ENCODE measurements at places on chromosomes 2 and 18.

DNA sequence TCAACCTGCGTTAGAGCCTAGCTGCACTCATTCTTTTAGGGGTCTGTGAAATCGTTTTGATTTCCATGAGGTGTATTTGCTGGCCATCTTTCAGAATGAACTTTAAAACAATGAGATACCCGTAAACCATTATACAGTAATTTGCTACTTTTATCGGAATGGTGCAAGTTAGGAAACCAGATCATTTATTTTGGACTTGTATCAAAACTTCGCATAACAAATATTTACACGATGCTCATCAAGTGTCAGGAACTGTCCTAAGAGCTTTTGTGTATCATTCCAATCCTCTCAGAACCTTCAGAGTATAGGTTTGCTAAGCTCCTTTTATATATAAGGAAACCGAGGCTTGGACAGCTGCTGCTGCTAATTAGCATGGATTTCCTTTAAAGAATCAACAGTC, 22.4 kb upstream of the SLC1A4 start:
- DNase-seq, result no peak

GRCh38 chr18:6743999-6744398, 14.5 kb downstream of the ARHGAP28 start:
- no peak for DNase-seq

GRCh38 chr2:236166796-236167296, 1.3 kb downstream of the GBX2 start:
- no peak for DNase-seq

DNA sequence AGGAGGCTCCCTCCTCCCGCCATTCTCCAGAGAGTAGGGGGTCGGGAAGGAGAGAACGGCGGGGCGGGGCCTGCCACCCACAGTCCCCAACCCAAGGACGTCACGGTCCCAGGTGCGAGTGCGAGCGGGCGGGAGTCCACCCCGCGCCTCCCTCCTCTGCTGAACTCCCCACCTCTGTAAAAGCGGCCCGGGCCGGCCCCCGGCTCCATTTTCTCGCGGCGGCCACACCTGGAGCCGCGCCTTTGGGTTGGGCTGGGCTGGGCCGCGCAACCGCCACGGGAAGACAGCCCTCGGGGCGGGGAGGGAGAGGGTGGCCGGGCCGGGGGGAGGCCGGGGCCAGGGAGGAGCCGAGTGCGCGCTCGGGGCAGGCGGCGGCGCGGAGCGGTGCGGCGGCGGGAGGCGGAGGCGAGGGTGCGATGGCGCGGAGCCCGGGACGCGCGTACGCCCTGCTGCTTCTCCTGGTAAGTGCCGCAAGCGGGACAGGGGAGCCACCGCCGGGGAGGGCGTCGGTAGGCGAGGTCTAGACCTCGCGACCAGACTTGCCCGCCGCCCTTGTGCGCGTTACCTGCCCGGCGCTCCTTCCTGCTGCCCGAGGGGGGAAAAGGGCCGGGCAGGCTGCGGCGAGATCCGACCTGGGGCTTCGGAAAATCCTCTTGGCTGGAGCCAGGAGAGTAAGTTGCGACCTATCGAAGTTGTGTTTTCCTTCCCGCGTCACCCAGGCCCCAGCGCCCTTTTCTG, at the start of gene DSG2:
Gene DSG2, plus strand, starts transcription at position 342 of the 738 bp plus-strand sequence. Its CDS starts 75 bp downstream, at position 417.
- no peak for DNase-seq

DNA sequence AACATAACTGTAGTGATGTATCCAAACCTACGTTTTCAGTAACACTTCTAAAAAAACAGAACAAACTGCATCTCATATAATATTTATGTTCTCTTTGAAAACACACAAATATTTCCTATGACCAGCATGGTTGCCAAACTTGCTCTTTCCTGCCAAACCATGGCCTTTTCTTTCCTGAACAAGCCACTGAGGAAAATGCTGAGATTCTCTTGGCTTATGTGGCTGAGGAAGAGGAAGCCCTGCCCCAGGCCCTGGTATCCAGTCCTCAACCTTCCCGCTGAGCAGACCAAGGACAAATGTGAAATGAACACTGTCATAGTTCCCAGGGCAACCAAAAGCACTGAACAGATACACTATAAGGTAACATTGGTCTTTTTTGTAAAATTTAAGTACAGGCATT, 35.9 kb upstream of the NARS1 start:
- no peak for DNase-seq

DNA sequence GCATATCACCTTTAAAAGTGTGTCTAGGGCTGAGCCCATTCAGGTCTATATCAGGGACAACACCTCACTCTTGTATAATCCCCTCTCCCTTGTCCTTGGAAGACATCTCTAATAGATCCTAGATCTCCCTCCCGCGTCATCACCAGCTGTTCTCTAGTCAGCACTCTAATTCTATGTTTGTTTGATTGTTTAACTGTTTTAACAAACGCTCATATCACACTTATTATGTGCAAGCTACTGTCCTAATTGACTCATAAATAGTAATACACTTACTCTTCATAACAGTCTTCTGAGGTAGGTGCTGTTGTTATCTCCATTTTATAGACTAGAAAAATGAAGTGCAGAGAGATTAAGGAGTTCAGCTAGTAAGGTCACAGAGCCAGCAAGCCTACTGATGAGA, 1.6 kb upstream of the ERMN start:
- DNase-seq, result no peak

GRCh38 chr2:46329803-46330775, 32.9 kb downstream of the EPAS1 start:
- DNase-seq, result peak; percentile 82

DNA sequence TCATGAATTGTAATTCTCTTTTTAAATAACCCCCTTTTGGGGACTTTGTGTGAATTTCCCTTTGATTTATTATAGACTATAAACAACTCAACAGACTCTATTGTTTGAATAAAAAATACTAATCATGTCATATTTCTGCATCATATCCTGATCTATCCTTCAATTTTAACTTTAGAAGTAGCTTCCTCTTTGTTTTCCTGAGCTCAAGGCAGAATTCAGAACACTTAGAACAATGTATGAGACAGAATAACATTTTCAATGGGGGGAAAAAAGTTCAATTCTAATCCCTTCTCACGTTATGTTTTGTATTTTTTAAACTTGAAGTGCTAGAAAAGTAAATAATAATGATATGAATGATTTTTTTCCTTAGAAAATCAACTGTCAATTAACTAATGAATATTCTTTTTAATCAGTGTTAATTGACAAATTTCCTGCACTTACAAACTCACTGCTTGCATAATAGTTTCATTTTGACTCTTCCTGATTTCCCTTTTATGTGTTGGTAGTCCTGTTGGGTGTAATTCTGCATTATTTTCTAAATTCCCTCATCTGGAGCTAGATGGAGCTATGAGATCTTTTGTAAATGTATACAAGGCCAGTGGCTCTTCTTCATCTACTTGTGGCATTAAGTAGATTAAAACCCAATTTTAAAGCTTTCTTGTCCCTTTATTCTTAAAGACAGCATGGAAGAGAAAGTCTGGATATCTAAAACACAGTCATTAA, 326.1 kb downstream of the PARD3B start:
- peak; percentile 15 for DNase-seq

- DNase-seq, result no peak
Observed at GRCh38 chr2:152440049-152440448, 105.1 kb downstream of the FMNL2 start.

DNA sequence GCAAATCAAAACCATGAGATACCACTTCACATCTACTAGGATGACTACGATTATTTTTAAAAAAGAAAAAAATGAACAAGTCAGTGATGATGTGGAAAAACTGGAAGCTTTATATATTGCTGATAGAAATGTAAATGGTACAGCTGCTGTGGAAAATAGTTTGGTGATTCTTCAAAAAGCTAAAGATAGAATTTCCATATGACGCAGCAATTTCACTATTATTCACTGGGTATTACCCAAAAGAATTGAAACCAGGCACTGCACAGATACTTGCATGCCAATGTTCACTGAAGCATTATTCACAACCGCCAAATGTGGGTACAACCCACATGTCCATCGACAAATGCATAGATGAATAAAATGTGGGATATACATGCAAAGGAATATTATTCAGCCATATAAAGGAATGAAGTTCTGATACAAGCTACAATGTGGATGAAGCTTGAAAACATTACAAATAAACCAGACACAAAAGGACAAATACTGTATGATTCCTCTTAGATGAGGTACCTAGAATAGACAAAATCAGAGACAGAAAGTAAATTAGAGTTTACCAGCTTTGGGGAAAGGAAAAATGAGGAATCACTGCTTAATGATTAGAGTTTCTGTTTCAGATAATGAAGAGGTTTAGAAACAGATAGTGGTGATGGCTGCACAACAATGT, 11.1 kb downstream of the RTTN start:
- DNase-seq, result no peak

DNA sequence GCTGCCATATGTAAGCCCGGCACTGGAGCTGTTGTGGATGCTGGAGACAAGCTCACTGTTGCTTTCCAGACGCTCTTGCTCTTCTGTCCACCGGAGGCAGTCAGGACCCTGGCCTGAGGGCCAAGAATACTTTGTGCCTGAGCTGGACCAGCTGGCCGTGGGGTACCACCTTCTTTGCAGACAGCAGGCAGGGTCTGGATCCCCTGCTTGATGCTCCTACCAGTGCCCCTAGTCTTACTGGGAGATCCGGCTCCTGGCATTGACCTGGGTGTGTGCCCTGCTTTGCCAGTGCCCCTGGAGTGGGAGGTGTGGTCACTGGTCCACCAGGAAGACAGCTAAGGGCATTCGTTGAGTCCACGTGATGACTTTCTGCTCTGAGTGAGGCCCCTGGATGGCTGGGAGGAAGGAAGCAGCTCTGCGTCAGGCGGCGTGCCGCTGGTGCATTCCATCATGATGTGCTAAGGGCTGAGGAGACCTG, 59.3 kb downstream of the LRRFIP1 start:
- DNase-seq, result no peak

DNA sequence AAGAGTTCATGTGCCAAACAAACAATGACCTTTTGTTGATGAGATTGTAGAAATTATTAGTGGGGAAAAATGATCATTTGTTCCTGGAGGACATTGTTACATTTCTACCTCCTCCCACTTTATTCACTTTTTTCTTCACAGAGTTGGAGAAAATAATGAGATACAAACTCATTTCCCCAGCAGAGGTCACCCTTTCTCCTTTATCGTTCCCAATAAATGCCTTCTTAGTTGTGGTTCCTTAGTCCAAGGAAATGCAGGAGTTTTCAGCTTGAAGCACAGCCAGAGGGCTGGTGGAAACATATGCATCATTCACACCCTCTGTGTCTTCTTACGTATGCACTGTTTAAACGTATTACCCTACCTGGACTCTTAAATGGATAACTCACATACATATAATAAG, 108.8 kb downstream of the SLC4A3 start:
- DNase-seq, result peak; percentile 65

DNA sequence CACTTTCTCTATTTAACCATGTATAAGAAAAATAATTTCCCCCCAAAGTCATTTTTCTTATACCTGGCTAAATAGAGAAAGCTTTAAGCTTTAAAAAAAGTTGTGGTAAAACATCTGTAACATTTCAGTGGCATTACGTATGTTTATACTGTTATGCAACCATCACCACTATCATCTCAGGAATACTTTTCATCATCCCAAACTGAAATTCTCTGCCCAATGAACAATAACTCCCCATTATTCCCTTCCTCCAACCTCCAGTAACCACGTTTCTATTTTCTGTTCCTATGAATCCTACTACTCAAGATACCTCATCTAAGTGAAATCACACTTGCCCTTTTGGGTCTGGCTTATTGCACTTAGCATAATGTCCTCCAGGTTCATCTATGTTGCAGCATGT, 1.7 kb upstream of the SLC3A1 start:
- peak; percentile 39 for DNase-seq

GRCh38 chr2:28321426-28321825, 71.2 kb upstream of the FOSL2 start:
- DNase-seq, result no peak

GRCh38 chr2:72098935-72099334, 48.7 kb downstream of the CYP26B1 start:
- no peak for DNase-seq

- DNase-seq, result no peak
Observed at GRCh38 chr2:27241761-27242613, 20.9 kb downstream of the SLC30A3 start.

- DNase-seq, result no peak
Observed at GRCh38 chr2:218024336-218024735, 21.5 kb upstream of the TNS1 start.

GRCh38 chr18:267380-267687, 513 bp downstream of the THOC1 start:
- DNase-seq, result peak; percentile 10

- DNase-seq, result no peak
Observed at GRCh38 chr2:28155086-28155485, 237.6 kb upstream of the FOSL2 start.

GRCh38 chr2:222922019-222922800, 61.4 kb downstream of the ACSL3 start:
- no peak for DNase-seq

DNA sequence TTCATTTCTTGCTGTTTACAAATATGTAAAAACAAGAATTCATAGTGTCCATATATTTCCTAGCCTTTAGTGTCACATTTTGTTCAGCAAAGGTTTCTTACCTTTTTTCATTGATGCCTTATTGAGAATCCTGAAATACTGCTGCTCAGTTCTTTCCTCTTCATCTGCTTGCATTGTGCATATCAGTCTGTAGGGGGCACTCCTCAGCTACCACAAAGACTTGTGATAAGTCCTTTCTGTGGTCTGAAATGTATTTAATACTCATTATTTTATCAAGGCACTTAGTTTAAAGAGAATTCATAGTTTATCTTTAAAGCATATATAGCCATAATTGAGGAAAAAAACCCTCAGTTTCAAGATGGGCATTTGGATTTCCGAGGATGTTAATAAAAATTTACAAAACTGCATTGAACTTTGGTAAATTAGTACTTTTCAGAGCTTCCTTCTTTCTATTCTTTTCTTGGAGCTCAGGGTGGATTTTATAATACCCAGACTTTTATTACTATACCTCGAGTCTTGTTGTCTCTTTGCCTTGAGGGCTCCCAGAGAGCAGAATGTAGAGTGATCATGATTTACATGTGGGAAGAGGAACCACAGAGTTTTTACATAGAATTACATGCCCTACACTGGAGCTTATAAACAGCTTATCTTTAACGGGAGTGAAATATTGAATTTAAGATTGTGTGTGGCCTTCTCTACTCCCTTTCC, 570.1 kb downstream of the PLCL1 start:
- DNase-seq, result peak; percentile 38

- DNase-seq, result no peak
Observed at GRCh38 chr18:76446321-76447257, 48.5 kb downstream of the ZNF516 start.

GRCh38 chr2:16425462-16426336, 239.9 kb downstream of the CYRIA start:
- no peak for DNase-seq

- no peak for DNase-seq
Observed at GRCh38 chr2:240068193-240068592, 14.9 kb upstream of the OR6B3 start.

DNA sequence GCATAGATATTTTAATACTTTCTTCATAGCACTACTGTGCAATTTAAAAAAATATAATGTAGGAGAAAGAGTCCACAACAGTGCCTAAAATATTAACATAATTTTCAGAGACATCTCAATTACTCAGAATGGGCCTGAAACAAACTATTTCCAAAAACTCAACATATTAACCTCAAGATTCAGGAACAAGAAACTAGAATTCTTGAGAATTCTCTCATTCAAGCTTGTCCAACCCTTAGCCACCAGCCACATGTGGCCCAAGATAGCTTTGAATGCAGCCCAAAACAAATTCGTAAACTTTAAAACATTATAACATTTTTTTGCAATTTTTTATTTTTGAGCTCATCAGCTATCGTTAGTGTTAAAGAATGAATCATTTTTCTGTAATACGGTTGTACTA, 35.2 kb downstream of the LNPK start:
- DNase-seq, result no peak
